Spinal cord (tissue), 10 donors: ENCODE measurements at places on chromosomes 6 and 20. TPM values are rescaled to one million over a fixed set of nuclear protein-coding genes. Genes with fewer than 3 reads are reported as not detected.
A peak's percentile ranks its signal among the peaks of the same experiment; 100 is the strongest.

- no peak for DNase-seq
Observed at GRCh38 chr6:138159246-138159645, 2.5 kb upstream of the ARFGEF3 start.

GRCh38 chr6:22025468-22026163 lies 271.2 kb downstream of the PRL start:
- DNase-seq: no peak

DNA sequence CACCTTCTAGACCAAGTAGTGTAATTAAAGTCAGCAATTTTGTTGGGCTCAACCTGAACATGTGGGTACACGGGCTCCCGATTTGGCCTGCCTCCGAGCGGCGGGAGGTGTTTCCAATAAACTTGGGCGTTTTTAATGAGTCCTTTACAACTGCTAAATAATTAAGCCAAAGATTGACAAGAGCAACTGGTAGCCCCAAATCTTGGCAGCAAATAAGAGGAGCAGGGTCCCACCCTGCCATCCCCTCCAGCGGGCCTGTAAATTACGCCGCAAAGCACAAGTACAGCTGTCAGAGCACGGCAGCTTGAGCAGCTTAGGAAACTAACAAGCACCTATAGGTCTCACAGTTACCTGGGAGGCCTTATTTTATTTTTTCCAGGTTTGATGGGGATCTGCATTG lies 217.1 kb downstream of the BMP7 start:
- DNase-seq: no peak

GRCh38 chr20:41074441-41074840 lies 45.8 kb downstream of the TOP1 start:
- no peak for DNase-seq

GRCh38 chr6:470901-471448 lies 79.4 kb downstream of the IRF4 start:
- DNase-seq: no peak

GRCh38 chr20:13148402-13148801 lies 72.7 kb upstream of the ISM1 start:
- no peak for DNase-seq

GRCh38 chr6:149897015-149897697 lies 757 bp downstream of the RAET1E start:
- no peak for DNase-seq

- no peak for DNase-seq
Observed at GRCh38 chr6:49051281-49051680, 411.8 kb downstream of the MMUT start.

DNA sequence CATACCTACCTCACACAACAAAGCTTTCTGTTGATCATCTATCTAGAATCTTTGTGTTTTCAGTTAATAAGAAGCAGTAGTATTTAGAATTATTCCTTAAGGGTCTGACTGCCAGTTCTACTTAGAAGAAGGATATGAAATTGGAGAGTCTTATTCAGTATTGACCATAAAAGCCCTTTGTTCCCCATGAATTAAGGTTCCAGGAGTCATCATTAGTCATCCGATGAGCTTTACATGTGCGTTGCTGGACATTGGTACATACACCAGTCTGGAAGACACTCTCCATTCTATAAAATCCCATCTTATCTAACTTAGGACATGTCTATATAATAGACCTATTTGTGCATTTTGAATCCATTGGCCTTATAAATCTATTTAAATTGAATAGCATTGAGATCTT lies 34.4 kb upstream of the RNF217 start:
- DNase-seq: no peak

DNA sequence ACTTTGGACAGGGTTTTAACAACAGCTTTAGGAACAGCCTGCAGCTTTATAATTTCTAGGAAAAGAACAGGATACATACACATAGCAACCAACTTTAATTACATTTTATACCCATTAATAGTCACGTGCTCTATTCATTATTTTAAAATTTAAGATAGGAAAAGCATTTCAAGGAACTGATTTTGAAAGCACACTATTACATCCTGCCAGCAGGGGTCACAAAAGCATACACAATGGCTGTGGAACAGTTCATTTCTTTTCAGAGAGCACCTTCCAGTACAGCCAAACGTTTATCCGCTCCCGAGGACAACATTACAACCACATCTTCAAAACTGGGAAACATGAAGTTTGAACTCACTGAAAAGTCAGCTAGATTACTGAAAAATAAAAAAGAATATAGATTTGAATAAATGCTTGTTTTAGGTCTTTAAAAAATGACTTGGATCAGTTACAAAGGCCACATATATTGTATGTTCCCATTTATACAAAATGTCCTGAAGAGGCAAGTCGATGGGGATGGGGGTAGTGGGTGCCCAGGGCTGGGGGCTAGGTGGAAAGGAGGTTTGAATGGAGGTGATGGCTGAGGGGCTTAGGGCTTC lies 104.6 kb upstream of the EXOC2 start:
- DNase-seq: peak; percentile 91

DNA sequence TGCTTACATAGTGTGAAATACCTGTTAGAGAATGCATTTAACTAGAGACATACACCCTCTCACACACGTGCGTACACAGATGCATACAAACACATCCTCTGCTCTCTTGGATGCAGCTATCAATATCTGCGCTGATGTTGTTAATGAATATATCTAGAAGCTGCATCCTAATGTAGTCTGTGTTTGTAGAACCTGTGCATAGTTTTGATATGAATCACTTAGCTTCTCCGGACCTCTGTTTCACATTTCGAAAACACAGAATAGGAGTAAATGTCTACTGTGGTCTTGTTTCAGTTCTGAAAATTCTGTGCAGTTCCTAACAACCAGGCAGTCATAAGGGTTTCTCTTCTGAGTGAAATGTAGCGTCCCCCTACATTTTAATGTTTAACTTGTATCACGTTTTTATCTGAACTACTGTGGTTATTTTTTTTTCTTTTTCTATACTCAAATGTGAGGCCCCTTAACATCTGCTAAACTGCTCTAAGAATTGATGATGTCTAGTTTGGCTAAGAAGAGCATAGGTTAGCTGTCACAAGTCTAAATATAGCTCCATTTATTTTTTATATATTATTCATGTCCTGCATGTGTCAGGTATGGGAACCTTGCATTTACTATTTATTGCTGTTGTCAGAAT lies 254.5 kb downstream of the TMEM242 start:
- DNase-seq: no peak

- DNase-seq: no peak
Observed at GRCh38 chr20:2151858-2152281, 50.2 kb downstream of the STK35 start.

- DNase-seq: no peak
Observed at GRCh38 chr6:146546443-146547043, 2.9 kb downstream of the RAB32 start.

- no peak for DNase-seq
Observed at GRCh38 chr6:166253281-166253681, 54.9 kb downstream of the PRR18 start.

DNA sequence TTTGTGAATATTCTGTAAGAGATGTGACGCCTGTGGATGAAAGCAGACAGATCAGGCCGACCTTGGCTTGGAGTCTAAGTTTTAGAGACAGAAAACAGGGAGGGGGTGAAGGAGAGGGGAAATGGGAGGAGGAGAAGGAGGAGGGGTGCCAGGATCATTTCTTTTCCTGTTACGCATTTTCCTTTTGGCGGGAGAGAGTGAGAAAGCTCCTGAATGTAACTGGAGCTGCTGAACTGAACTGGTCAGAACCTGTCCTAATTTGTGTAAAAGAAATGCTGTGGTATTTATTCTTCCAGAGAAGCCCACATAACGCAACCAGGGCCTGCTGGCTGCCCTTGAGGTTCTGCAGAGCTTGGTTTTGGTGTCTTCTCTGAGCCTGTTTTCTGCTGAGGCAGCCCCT lies 41.9 kb downstream of the UTRN start:
- DNase-seq: no peak

GRCh38 chr6:48541649-48542048 lies 430.7 kb upstream of the PTCHD4 start:
- no peak for DNase-seq

DNA sequence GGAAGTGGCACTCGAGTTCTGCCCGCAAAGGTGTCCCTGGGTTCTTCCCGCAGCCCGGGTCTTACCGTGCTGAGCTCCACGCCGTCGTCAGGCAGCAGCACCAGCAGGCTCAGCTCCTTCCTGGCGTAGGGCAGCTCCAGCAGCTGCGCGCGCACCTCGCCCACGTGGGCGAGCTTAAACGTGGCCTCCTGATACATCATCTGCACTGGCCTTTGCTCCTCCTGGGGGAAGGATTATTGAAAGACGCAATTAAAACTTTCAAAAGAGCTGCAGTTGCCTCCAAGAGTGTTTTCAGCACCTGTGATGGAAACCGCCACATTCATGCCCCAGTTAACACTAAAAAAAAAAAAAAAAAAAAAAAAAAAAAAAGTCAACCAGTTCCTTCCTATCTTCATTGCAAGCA lies 11.3 kb downstream of the SERPINB9 start:
- DNase-seq: no peak

GRCh38 chr6:143443096-143443495 lies 7.4 kb downstream of the ADAT2 start:
- no peak for DNase-seq

DNA sequence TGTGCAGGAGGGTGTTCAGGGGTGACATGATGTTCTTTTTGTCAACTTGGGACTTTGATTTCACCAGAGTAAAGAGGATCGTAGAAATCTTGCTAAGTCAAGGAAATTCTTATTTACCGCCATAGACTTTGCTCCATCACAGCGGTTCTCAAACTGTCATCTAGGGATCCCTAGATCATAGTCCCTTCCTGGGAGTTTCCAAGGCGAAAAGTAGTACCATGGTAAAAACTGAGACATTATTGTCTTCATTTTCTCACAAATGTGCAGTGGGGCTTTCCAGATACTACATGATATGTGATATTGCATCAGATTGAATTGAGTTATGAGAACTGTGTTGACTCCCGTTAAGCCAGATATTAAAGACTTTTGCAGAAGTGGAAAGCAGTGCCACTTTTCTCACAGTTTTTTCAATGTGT lies 79.7 kb downstream of the JARID2 start:
- DNase-seq: no peak

- DNase-seq: no peak
Observed at GRCh38 chr20:46767127-46767761, 57.8 kb downstream of the SLC2A10 start.

GRCh38 chr6:56860475-56860874 lies 94.4 kb upstream of the BEND6 start:
- no peak for DNase-seq

- no peak for DNase-seq
Observed at GRCh38 chr20:25496968-25497401, 88.3 kb downstream of the NINL start.

DNA sequence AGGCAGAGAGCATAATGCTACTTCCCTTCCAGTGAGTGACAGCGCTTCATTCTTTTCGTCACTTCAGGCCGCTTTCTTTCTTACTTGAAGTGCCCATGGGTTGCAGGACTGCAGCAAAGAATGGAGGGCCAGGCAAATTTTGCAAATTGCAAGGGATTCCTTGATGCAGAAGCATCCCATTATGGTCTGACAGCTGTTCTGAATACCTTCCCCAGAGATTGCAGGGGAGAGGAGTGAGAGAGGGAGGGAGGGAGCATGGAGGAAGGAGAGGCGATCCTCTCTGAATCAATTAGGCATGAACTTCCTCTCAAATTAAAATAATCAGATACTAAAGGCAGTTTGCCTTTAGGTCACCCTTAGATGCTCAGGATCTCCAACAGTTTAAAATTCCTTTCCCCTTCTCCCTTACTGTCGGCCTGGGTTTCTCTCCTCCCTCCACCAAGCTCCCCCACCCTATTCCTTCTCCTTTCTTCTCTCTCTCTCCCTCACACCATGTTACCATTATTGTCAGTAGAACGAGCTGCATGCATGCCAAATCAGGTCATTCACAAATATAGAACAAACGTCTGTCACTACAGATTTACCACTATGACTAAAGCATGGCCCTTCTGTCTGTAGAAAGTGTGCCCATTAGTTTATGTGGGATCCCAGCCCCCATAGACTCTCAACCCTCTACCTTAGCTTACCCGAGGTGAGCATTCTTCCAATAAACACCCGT lies 289.2 kb downstream of the CD83 start:
- no peak for DNase-seq

GRCh38 chr6:131139599-131139998 lies 4.3 kb downstream of the AKAP7 start:
- no peak for DNase-seq

DNA sequence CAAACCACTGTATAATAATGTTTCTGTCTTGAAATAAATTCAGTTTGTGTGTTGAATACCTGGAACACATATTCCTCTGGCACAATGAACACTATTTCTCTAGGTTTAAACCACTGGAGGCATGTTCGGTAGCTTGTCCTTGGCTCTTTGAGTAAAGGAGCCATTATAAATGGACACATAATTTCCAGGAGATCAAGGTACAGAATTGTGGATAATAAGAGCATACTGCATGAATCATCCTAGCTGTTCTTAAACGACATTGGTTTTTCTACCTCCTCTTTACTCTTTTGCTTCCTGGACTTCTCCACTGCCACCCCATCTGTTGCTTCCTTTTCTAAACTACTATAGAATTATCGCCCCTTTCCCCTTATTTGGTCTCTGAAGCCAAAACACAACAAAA lies 1.2 kb downstream of the CENPW start:
- no peak for DNase-seq

- DNase-seq: no peak
Observed at GRCh38 chr6:44275749-44276648, 5.7 kb downstream of the TMEM151B start.

DNA sequence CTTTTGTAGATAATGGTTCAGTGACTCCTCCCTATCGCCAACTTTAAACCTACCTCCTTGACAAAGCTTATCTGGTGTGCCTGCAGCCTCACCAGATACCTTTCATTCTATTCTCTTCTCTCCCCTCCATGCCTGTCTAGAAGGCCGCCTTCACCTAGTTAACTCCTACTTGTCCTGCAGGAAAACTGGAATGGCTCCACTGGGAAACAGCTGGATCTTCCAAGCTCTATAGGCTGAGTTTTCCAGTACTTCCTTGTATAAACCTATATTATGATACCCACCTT lies 6.2 kb downstream of the PRKN start:
- DNase-seq: no peak

Gene SRMS
- total RNA-seq: not detected

Gene EPPIN
- total RNA-seq: 0.17 TPM

Gene RBM24
- total RNA-seq: 3.5 TPM

Gene BACH2
- 11.0 TPM for total RNA-seq

Gene NKX2-4
- not detected for total RNA-seq

Gene MYB
- total RNA-seq: 3.9 TPM

Gene ELOVL2
- total RNA-seq: 31.8 TPM

Gene LINC00237
- total RNA-seq: 6.5 TPM

Gene PI16
- total RNA-seq: 29.9 TPM

Gene HNF4A
- not detected for total RNA-seq

Gene NRSN1
- 16.1 TPM for total RNA-seq

Gene BTNL2
- not detected for total RNA-seq

Gene PARD6B
- 5.0 TPM for total RNA-seq

Gene EYA4
- 2.3 TPM for total RNA-seq

Gene CFAP206
- total RNA-seq: 5.3 TPM

Gene ENPP5
- total RNA-seq: 14.2 TPM

Gene PCK1
- 0.66 TPM for total RNA-seq

Gene PKHD1
- total RNA-seq: 0.11 TPM

Gene CST2
- not detected for total RNA-seq
